ENCODE measurements at places on chromosomes 16 and 17.

DNA sequence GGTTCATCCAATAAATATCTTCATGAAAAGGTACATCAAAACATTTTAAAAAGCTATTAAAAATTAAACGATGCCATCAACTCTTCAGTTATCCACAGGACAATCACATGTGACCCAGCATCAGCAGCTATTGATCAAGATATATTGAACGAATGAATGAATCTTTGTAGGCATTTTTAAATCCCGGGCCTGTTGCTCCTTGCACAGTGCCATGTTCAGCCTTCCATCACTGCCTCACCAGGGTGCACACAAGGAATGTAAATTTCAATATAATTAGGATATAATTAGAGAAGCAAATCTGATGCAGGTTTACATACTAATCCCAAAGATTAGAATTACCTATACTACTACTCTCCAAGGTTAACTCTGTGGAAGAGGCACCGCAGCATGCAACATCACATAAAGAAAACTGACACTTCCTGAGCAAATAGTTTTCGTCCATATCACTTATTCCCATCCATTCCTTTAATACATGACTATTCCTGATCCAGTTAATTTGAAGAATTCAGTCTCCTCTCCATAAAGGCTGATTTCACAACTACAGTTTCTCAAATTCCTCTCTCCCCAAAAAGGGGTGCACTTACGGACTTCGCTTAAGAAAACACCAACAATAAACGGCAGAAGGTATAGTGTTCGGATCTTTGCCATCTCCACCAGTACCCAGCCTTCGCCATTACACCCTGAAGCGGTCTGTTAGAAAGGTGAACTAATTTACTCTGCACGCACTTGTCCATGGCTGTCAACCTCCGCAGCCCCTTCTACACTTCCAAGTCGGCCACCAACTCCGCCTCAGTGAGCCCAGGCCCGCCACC lies 938 bp downstream of the NCOR1 start:
- no peak for DNase-seq

- no peak for DNase-seq
Measured at GRCh38 chr17:18377437-18378204, at the start of gene EVPLL. Gene EVPLL (plus strand): TSS chr17:18377778. CDS start chr17:18380938, 3,160 bp downstream.

GRCh38 chr16:84239909-84240308 lies at the start of gene KCNG4:
Gene KCNG4 (minus strand): TSS chr16:84240012. CDS start chr16:84237485, 2,527 bp downstream.
- DNase-seq, result no peak

DNA sequence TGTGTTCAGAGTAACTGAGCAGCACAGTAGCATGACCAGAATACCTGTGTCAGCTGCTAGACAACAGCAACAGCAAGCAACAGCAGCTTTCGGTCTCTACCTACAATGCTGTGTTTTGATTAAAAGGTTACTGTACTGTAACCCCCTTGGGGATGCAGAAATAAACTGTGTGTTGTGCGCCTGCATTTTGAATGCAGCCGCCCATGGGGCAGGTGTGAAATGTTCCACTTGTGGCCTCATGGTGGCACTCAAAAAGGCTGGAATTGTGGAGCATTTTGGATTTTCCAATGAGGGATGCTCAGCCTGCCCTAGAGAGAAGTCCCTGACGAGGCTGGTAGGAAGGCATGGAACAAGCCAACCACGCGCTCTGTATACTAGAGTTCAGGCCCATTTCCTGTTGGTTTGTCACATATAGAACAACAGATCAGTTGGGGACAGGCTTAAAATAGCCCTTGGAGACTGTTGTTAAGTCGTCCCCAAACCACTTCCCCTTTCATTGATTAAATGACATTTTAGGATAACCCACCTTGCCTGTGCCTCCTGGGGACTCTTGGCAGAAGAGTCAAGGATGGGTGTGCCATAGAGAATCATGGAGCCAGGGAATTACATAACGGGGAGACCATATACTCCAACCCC lies 27.1 kb downstream of the SCPEP1 start:
- no peak for DNase-seq

DNA sequence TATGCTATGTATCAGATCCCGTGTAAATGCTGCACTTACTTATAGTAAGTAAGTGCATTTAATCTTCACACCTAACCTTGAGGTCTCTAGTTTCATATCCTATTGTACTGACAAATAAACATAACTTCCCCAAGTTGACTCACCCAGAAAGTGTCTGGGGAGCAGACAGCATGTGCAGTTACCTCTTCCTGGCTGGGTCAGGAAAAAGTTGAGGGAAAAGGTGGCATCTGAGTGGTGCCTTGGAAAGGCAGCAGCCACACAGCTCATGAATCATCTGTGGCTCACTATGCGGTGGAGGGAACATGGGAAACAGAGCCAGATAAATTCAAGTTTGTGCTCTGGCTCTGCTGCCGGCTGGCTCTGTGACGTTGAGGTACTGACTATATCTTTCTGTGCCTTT lies 382.0 kb upstream of the DYNLRB2 start:
- DNase-seq, result no peak

DNA sequence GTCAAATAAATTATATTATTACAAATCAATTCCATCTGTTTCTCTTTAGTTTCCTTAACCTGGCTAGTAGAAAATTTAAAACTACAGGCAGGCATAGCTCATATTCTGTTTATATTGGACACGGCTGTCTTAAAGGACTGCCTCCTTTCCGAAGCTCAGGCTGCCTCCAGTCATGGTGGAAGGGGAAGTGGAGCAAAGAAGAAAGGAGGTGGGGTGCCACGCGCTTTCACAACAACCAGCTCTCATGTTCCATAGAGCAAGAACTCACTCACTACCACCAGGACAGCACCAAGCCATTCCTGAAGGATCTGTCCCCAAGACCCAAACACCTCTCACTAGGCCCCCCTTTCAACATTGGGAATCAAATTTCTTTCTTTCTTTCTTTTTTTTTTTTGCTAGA lies 149.3 kb upstream of the KCNJ18 start:
- DNase-seq, result no peak

- DNase-seq, result no peak
Measured at GRCh38 chr16:51457775-51458174, 306.7 kb upstream of the SALL1 start.

GRCh38 chr16:14187517-14188338 lies 116.6 kb downstream of the MRTFB start:
- DNase-seq, result no peak

GRCh38 chr16:56860226-56861020 lies 4.6 kb upstream of the SLC12A3 start:
- DNase-seq, result peak; percentile 16

- DNase-seq, result no peak
Measured at GRCh38 chr17:8574687-8575086, 55.8 kb downstream of the MYH10 start.

- DNase-seq, result no peak
Measured at GRCh38 chr16:50440531-50440930, 71.7 kb upstream of the BRD7 start.

GRCh38 chr17:12940699-12941098 lies 77.1 kb downstream of the ELAC2 start:
- no peak for DNase-seq

DNA sequence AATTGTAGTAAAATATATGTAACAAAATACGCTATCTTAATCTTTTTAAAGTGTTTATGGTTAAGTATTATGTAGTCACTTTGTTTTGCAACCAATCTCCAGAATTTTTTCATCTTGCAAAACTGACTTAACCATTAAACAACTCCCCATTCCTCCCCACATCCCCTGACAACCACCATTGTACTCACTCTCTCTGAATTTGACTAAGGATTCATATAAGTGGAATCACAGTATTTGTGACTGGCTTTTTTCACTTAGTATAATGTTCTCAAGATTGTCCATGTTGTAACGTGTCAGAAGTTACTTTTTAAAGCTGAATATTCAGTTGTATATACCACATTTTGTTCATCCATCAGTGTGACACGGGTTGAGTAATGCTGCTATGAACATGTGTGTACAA lies 10.6 kb downstream of the ORC6 start:
- no peak for DNase-seq

GRCh38 chr16:15856182-15856581 lies 646 bp downstream of the MYH11 start:
- no peak for DNase-seq

DNA sequence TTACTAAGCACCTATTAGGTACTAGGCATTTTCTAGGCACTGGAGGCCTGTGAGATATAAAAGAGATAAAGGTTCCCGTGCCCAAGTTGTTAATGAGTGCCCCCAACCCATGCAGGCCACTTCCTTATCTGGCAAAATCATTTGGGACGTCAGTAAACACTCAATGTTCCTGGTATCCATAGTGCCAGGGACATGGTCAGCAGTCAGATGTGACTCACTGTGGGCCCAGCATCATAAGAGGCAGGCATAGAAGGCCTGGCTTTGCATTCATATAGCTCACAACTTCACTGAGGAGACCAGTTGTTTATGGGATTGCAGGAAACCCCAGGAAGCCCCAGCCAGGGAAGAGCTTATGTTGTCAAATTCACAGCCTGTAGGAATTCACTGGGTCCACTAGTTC lies 81.1 kb downstream of the MRC2 start:
- DNase-seq, result no peak

DNA sequence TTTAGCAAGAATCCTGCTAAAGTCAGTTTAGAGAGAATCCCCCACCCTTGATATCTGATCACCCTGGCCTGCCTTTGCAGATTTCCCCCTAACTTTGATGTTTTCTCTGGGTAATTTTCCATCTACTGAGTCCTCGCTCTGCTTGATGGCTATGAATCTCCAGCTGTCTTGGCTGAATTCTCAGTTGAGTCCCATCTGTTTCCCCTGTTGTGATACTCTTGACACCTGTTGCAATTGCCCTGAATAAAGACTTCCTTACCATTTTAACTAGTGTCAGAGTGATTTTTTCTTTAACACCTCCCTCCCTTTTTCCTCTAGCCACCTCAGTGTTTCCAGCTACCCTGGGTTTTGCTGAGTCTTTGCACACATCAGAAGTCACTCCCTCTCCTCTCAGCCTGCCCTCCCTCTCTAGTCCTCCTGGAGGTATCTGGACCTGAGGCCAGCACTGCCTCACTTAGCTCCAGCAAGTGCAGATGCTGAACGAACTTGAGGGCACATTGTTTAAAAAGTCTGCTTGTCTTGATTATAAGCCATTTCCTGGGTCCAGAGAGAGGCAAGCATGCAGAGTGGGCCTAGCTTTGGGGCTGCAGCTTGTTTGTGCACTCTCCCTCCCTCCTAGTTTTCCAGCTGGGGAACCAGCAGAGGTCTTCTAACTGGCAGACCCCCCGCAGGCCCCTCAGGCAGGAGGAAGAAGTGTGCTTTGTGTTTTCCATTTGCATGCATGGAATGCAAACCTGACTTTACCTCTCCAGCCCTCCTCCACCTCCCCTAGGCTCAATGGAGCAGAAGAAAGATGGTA lies 33.2 kb downstream of the SPACA3 start:
- no peak for DNase-seq

- DNase-seq, result no peak
Measured at GRCh38 chr16:28218109-28218508, 6.3 kb upstream of the XPO6 start.

DNA sequence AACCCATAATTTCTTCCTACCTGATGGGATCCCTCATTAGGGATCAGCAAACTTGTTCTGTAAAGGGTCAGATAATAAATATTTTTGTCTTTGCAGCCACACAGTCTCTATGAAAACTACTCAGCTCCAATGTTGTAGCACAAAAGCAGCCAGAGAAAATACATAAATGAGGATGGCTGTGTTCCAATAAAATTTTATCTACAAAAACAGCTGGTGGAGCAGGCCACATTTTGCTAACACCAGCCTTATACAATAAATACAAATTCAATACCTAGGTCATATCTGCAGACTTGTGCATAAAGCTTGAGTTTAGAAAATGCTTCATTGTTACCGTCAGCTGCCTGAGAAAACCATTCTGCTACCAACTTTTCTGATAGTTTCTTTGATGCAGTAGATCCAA lies 38.4 kb upstream of the INTS2 start:
- DNase-seq, result no peak

DNA sequence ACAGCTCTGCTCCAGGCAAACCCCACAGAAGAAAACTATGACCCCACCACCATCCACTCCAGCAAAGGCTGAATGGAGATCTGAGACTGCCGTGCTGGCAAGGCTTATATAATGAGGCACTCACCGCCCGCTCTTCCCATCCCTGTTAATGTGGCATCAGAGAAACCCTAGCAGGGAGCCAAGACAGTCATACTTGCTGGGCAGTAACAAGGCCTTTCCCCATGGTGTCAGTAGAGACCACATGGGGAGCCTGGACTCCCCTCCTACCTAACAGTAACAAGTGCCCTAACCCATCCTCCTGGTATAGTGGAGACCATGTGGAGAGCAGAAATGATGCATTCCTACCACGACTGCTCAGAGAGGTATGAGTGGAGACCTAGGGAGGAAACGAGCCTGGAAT lies 235.2 kb downstream of the C16orf78 start:
- DNase-seq, result no peak

DNA sequence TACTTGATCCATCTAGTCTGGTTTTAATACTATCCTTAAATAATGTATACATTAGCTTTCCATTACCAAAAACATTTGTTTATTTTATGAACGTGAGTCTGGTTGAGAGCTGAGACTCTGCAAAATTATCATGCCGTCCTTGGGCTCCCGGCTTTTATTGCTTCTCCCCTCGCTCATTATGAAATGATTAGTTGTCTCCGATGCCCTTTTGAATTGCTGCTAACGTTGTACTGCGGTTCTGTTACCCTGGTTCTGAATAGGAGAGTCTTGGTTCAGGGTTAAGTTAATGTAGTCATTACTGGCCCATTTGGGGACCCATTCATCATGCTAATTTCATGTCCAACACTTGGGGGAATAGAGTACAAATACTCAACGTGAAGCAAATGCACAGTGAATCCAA lies 12.8 kb downstream of the XYLT1 start:
- DNase-seq, result no peak

GRCh38 chr17:50199211-50199802 lies 2.1 kb downstream of the COL1A1 start:
- DNase-seq, result no peak

DNA sequence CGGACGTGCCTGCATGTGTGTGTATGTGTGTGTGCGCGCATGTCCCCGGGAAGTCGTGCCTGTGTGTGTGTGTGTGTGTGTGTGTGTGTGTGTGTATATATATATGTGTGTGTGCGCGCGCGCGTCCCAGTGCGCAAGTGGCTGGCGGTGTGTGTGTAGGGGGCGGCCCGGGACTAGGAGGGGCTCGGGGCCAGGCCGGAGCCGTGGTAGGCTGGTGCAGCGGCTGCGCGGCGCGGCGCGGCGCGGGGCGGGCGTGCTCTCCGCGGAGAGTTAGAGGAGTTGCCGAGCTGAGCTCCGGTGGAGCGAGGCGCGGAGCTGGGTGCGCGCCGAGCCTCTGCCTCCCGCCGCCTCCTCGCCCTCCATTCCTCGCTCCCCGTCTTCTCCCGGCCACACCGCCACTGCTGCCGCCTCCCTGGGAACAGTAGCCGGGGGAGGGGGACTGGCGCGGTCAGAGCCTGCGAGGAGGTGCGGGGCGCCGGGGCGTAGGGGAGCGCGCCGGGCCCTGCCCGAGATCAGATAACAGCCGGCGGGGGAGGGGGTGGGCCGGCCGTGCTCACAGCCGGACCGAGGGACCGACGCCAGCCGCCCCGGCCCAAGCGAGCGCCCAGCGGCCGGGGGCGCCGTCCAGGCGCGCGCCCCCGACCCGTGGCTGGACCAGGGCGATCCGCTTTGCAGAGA lies at the start of gene KCNJ12:
Gene KCNJ12, plus strand, starts transcription at position 277 of the 678 bp plus-strand sequence. CDS start 38,986 bp downstream, outside the sequence.
- DNase-seq, result no peak

DNA sequence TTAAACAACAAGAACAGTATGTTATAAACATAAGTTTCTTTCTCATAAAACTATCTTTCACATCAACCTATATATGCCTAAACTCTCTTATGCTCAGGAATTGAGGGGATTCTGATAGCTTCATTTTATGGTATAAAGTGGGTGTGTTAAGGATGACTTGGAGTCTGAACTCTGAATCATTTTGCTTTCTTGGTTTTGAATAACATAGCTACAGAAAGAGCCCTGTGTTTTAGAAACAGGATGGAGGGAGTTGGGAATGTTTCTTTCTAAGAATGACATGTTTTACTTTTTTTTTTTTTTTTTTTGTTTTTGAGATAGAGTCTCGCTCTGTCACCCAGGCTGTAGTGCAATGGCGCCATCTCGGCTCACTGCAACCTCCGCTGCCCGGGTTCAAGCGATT lies 50.1 kb downstream of the RHOT1 start:
- no peak for DNase-seq

Measured in activated T-helper 1 cell treated with anti-CD3 and anti-CD28 coated beads, Interleukin-2, amount 50 U/mL, for 16 hours (primary cell).